ENCODE measurements at places on chromosomes 1 and 21.

DNA sequence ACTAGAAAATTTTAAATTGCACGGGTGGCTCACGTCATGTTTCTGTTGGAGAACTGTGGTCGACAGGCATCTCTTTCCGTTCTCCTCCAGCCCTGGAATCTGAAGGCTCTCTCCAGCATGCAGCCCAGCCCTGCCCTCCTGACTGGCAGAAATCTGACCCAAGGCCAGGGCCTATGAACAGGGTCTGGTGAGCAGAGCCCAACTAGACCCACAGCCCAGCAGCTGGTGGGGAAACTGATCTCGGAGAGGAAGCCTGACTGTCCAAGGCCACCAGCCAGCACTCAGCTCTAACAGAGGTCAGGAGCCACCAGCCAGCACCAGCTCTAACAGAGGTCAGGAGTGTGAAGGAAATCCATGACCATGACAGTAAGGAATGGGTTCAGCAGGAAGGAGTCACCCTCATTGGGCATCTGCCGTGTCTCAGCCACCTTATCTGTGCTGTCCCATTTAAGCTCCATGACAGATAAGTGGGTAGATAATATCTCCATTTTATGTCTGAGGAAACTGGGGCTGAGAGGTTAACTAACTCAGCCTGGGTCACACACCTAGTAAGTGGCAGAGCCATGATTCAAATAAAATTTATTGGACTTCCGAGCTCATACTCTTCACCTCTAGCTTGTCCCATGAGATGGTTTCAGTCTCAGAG is 20.2 kb upstream of the PKP1 start:
- DNase-seq, result no peak

DNA sequence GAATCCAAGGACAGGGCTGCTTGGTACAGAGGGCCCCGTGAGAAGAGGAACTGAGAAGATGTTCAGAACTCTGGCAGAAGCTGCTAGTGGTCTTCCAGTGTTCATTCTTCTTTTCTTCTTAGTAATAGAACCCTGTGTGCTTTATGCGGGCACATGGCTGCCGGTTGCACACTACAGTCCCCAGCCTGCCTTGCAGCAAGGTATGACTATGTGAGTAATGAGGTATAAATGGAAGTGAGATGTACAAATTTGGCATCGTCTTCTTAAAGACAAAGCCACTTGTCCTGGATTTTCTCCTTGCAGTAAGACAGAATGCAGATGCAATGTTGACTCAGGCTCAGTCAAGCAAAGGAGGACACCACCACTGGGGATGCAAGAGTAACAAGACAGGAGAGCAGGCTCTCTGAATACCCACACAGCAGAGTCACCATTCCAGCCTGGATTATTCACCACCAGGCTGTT is 15.0 kb upstream of the ATP1B1 start:
- no peak for DNase-seq

DNA sequence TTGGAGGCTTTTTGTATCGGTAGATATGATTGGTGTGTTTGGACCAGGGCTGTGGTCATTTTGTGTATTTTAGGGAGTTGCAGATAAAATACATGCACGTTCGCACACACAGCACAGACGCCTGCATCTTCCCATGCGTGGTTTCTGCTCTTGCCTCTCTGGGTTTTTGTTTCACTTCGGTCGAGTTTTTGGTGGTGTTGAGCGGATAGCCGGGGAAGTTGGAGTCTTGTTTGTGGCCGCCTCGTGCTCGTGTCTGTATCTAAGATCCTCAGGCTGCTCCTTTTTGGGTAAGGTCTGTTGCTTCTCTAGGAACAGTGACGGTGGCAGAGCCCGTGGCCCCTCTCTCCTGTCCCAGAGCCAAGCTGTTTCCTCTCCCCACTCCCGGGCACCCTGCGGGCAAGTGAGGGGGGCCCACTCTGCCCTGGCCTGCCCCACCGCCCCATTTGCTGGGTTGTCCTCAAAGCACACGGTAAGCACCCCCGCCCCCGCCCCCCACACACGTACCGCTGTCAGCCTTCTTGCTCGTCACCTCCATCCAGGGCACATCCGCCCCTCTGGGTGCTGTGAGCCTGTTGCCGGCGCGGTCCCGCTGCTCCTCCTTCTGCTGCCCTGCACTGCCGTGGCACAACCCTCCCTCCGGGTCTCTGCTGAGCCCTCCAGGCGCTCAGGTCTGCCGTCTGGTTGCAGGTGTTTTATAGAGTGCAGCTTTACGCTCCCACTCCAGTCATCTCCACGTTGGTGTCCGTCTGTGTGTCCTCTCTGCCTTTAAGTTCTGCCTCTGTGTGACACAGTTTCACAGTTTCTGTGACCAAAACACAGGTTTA is 51.9 kb downstream of the AGPAT3 start:
- peak; percentile 54 for DNase-seq

GRCh38 chr1:91894036-91894761 is 8.2 kb upstream of the TGFBR3 start:
- no peak for DNase-seq

GRCh38 chr1:39394598-39394997 is 96.8 kb upstream of the BMP8A start:
- no peak for DNase-seq

All from hepatic stellate cell (primary cell).